Activated CD4-positive, alpha-beta T cell treated with anti-CD3 and anti-CD28 coated beads, Interleukin-2, amount 10 ng/mL, durations not matched to agents 7 days and 5 days (primary cell): ENCODE measurements at places on chromosomes 13 and 19. TPM values are rescaled to one million over a fixed set of nuclear protein-coding genes. Genes with fewer than 3 reads are reported as not detected.

The RGL3 gene
- total RNA-seq: not detected

The ACTL9 gene
- total RNA-seq: not detected

DNA sequence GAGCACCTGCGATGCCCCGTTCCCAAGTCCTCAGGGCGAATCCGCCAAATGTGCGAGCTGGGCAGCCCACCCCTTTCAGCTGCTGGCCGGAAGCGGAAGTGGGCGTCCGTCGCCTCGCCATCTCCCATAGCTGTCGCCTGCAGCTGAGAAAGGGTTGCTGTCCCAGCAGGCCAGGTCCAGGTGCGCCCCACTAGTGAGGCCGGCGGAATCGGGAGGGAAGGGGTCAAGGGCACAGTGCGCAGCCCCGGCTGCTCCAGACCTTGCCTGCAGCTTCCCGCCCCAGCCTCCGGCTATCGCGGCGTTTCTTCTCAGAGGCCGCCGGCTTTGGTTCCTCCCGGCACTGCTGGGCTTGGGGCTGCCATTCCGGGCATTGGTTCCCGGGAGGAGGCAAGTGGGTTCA is at the start of gene ZNF177:
TSS of gene ZNF177 (plus strand) at position 109 of the 400 bp plus-strand sequence. CDS start 15,299 bp downstream, outside the sequence.
- H3K4me3 ChIP-seq: no peak within 1 kb of the TSS
- H3K36me3 ChIP-seq: peaks cover 16% of the 10 kb centered on the region
- H3K27ac ChIP-seq: no peak within 1 kb of the TSS
- H3K27me3 ChIP-seq: peaks cover 6% of the 10 kb centered on the region
- no peak for DNase-seq

DNA sequence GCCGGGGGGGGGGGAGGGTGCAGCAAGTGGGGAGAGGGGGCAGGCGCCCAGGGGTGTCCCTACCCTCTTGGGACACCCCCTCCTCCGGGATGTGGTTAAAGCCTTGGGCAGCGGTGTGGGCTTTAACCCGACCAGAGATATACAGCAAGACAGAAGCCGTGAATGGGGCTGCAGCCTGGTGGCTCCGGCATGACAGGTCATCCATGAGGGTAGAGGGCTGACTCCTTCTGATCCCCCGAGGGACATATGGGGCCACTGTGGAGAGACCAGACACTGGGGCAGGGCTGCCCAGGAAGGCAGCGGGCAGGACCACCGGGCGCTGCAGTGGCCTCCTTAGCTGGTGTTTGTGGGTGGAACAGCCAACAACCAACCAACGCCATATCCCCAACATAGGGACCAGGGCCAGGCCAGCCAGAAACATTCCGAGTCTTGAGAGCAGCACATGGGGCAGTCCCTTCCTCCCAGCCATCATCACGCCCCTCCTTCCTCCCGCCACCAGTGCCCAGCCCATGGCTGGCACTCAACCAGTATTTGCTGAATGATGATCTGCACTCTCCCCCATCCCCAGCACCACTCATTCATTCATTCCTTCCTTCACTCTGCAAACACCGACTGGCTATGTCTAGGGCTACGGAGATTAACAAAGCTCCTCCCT is 18.2 kb downstream of the ELAVL1 start:
- no peak overlapping the region for H3K27ac ChIP-seq
- no peaks in the 10 kb centered on the region for H3K27me3 ChIP-seq
